GM12878 (cell line): ENCODE measurements at places on chromosomes 6 and 20.

GRCh38 chr20:18144541-18145099, 7.0 kb downstream of the KAT14 start:
- H3K36me3 ChIP-seq = peaks cover 4% of the 10 kb centered on the region
- H3K27ac ChIP-seq = no peak overlapping the region
- DNase-seq = no peak
- H3K27me3 ChIP-seq = no peaks in the 10 kb centered on the region
- no peaks in the 10 kb centered on the region for H3K4me1 ChIP-seq
- no peak overlapping the region for H3K4me3 ChIP-seq

DNA sequence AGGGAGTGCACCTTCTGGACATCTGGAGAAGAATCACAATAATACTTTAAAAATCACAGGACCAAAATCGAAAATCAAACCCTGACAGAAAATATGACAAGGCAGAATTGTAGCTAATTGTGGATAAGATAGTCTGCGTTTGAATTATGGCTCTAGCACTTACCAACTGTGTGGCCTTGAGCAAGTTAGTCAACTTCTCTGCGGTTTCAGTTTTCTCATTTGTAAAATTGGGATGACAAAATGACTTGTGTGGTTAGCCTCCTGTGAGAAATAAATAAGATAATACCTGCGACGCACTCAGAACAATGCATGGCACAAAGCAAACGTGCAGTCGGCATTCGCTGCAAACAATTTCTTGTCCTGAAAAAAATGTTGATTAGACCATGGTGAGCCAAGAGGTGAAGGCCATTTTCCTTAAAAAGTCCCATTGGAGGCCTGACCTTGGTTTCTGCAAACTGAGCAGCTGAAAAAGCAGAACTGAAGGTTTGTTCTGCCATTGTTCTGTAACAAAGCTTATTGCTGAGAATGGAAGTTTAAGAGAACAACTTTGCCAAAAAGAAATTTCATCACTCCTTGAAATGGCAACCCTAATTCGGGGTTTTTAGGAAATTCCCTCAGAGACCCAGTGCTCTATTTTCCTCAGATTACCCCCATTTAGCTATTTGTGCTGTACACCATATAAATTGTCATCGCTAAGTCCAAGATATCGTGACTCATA, 266.3 kb downstream of the ERMARD start:
- DNase-seq = no peak
- no peaks in the 10 kb centered on the region for H3K4me1 ChIP-seq
- H3K27ac ChIP-seq = no peak overlapping the region
- H3K36me3 ChIP-seq = no peaks in the 10 kb centered on the region
- no peaks in the 10 kb centered on the region; the same call in 1 of the 2 replicates for H3K27me3 ChIP-seq
- no peak overlapping the region for H3K4me3 ChIP-seq

DNA sequence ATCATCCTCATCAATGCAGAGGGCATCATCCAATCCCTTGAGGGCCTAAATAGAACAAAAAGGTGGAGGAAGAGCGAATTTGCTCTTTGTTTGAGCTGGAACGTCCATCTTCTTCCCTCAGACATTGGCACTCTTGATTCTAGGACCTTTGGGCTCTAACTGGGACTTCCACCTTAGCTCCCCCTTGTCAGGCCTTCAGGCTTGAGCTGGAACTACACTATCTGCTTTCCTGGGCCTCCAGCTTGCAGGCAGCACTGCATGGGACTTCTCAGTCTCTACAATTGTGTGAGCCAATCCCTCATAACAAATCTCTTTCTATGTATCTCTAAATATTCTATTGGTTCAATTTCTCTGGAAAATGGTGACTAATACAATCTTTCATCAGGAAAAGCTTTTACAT, 155.4 kb downstream of the MCHR2 start:
- no peak overlapping the region for H3K27ac ChIP-seq
- no peaks in the 10 kb centered on the region for H3K4me1 ChIP-seq
- H3K4me3 ChIP-seq = no peak overlapping the region
- no peaks in the 10 kb centered on the region for H3K36me3 ChIP-seq

GRCh38 chr6:13012296-13012695, 295.7 kb downstream of the PHACTR1 start:
- peaks cover 5% of the 10 kb centered on the region for H3K27me3 ChIP-seq
- no peaks in the 10 kb centered on the region for H3K4me1 ChIP-seq
- H3K36me3 ChIP-seq = no peaks in the 10 kb centered on the region
- H3K4me3 ChIP-seq = no peak overlapping the region
- DNase-seq = no peak

DNA sequence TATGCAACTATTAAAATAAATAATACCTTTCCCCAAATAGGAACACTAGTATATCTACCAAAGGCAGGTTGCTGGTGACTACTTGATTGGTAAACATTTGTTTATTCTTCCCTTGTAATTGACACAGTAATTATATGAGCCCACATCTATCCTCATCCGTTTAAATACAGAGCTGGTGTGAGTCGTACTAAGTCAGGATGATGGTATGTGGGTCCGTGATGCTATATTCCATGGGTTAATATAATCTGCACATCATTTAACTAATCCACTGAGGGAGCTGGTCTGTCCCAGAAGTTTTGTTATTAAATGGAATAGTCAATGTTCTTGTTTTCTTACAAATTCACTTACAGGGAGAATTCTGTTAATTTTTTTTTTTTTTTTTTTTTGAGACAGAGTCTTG, 164.0 kb upstream of the AGPAT4 start:
- no peaks in the 10 kb centered on the region for H3K27me3 ChIP-seq
- no peak for DNase-seq
- H3K4me1 ChIP-seq = no peaks in the 10 kb centered on the region

GRCh38 chr20:5374171-5374570, 57.4 kb upstream of the PROKR2 start:
- H3K36me3 ChIP-seq = no peaks in the 10 kb centered on the region
- no peak overlapping the region for H3K4me3 ChIP-seq
- no peak for DNase-seq
- H3K27ac ChIP-seq = no peak overlapping the region

DNA sequence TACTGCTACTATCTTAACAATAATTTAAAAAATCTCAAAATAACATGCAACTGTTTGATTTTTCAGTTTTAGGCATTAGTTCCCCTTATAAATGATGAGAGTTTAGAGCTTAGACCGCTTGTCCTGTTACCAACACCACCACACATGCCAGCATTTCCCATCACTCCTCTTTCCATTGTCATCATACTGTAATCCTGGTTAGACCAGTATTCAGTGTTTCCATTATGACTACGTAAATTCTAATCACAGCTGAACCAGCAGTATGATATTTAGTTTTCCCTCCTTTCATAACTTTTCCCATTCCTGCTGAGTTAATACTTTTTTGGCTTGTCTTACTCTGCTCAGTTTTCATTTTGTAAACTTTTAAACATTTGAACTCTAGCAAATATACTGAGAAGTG, 12.2 kb upstream of the TBC1D20 start:
- no peaks in the 10 kb centered on the region for H3K27me3 ChIP-seq
- DNase-seq = no peak
- no peaks in the 10 kb centered on the region; the same call in none of the 2 replicates for H3K36me3 ChIP-seq
- H3K27ac ChIP-seq = no peak overlapping the region
- no peaks in the 10 kb centered on the region for H3K4me1 ChIP-seq

- no peak overlapping the region for H3K4me3 ChIP-seq
- H3K27me3 ChIP-seq = no peaks in the 10 kb centered on the region
- no peak overlapping the region for H3K27ac ChIP-seq
Observed at GRCh38 chr6:84681693-84682326, 82.6 kb downstream of the TBX18 start.

DNA sequence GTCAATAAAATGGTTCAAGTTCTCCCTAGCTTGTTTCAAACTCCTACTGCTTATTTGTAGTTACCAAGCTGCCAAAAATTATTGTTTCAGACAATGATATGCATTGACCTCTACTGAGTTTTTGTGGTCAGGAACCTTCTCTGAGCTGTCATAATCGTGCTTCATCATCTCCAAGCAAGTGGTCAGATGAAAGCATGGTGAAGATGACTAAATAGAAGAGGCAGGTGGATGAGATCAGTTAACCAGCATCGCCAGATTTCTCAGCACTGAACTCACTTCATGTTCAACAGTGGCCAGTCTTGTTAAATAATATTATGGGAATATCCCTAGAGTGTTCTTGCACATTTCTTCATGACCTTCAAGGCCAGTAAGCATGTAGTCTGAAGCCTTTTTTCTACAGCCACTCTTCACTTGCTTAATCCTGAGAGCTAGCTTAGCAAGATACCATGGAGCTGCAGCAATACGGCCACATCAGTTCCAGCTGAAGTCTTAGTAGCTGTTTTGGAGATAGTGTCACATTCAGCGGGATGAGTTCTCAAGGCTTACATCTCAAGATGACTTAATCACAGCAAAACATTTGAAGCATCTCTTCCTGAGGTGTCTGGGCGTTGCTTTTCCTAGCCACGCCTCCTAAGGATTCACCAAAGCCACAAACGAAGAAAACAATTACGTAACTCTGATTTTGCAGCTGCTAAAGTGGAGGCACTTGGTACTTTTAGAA, 101.6 kb upstream of the TMEM30A start:
- no peak overlapping the region for H3K27ac ChIP-seq
- H3K4me1 ChIP-seq = no peaks in the 10 kb centered on the region
- no peak overlapping the region for H3K4me3 ChIP-seq
- no peak for DNase-seq
- H3K27me3 ChIP-seq = no peaks in the 10 kb centered on the region
- no peaks in the 10 kb centered on the region for H3K36me3 ChIP-seq

DNA sequence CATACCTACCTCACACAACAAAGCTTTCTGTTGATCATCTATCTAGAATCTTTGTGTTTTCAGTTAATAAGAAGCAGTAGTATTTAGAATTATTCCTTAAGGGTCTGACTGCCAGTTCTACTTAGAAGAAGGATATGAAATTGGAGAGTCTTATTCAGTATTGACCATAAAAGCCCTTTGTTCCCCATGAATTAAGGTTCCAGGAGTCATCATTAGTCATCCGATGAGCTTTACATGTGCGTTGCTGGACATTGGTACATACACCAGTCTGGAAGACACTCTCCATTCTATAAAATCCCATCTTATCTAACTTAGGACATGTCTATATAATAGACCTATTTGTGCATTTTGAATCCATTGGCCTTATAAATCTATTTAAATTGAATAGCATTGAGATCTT, 34.4 kb upstream of the RNF217 start:
- H3K36me3 ChIP-seq = no peaks in the 10 kb centered on the region
- DNase-seq = no peak
- H3K4me3 ChIP-seq = no peak overlapping the region
- H3K4me1 ChIP-seq = no peaks in the 10 kb centered on the region
- H3K27ac ChIP-seq = no peak overlapping the region
